ENCODE measurements at places on chromosomes 6 and 20.
A peak's percentile ranks its signal among the peaks of the same experiment; 100 is the strongest.

- no peak for DNase-seq
Observed at GRCh38 chr6:33108307-33108706, 32.5 kb downstream of the HLA-DPB1 start.

DNA sequence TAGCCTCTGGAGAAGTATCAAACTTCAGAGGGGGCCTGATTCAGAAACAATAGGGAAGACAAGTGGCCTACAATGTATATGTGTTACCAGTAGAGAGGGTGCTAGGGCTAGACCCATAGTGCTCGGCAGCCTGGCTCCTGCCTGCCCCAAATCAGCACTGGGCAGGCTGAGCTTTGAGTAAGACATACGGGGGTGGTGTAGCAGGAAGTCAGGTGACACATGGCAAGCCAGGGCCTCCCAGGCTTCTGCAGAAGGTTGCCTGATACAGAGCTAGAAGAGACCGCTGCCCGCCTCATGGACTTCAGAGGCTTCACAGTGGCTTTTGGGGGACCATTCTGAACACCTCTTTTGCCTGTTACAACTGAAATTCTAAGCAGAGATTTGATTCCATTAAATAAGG, 43.4 kb downstream of the RALY start:
- peak; percentile 11 for DNase-seq

GRCh38 chr6:147528511-147529145, 20.1 kb downstream of the SAMD5 start:
- no peak for DNase-seq

GRCh38 chr6:56899311-56899710, 55.6 kb upstream of the BEND6 start:
- DNase-seq: no peak

GRCh38 chr20:56465997-56466396, 2.4 kb upstream of the RTF2 start:
- DNase-seq: no peak

GRCh38 chr20:59195316-59195993, 31.8 kb downstream of the ZNF831 start:
- no peak for DNase-seq

DNA sequence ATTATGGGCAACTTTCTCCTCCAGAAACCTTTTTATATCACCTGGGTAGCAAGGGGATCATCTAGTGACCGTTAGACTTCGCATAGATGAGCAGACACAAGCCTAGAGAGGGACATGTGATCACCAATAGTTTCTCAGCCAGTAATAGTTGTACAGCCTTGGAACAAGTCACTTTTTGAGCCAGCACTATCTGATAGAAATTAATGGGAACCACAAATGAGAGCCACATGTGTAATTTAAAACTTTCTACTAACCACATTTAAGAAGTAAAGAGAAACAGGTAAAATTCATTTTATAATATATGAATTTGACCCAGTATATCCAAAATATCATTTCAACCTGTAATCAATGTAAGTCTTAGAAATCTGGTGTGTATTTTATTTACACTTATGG, 592 bp upstream of the CTNNBL1 start:
- DNase-seq: no peak

DNA sequence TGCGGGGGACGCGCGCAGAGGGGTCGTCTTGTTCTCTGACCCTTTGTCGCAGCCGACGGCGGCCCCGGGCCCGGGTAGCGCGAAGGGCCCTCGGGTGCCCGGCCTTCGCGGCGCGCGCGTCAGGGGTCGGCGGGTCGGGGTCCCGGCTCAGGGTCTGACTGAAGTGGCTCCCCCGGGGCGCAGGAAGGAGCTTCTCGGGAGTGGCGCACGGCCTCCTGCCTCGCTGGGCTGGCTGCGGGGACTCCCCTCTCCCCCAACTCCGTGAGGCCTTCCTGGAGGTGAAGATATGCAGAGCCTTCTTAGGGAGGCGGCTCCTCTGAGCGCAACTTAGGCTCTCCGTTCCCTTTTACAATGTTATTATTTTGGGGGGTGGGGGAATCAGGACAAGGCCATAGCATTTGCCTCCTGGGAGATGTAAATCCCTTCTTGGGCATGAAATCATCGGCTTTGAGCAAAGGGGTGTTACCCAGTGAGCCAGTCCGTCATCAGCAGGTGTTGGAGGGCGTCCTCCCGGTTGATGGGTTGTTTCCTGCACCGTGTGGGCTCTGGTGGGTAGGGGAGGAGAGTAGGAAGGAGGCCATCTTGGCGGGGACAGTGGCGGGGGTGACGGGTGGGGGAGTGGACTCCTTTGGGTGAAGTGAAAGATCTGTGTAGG, 523 bp downstream of the CDS2 start:
- peak; percentile 32 for DNase-seq

GRCh38 chr6:130034378-130035146, 16.2 kb downstream of the L3MBTL3 start:
- DNase-seq: peak; percentile 19

- no peak for DNase-seq
Observed at GRCh38 chr6:9523462-9523861, 891.4 kb downstream of the TFAP2A start.

DNA sequence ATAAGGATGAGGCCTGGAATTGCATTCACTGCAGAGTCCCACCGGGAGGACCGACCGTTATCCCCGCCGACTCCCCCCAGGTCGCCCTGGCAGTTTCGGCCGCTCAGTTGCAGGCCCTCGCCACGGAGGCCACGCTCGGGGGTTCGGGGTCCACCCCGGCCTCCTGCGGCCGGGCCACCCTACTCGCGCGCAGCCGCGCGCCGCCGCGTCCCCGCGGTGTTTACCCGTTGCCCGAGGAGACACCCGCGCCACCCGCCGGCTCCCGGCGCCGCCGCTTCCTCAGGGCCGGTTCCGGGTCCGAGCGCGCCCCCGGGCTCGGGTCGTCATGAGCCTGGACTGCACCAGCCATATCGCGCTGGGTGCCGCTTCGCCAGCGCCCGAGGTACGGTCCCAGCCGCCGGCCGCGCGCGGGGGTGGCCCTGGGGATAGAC, at the start of gene CCDC170:
Gene CCDC170 (plus strand): TSS at position 214 of the 431 bp plus-strand sequence. CDS start 112 bp downstream, at position 326.
- no peak for DNase-seq

DNA sequence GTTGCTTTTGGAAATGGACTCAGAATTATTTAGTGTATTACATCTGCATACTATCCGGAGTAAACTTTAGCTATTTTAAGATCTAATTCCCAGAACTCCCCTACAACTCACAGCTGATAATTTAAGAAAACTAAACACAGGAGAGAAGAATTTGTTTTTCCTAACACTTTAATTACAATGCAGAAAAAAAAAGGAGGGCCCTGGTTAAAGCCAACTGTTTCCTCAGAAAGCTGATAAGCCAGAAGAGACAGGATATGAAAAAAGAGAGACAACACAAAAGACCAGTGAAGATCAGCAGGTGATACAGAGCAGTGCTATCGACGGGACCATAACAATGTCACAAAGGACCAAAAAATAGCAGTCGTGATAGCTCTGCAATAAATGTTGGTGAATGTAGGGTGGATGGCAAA, 5.8 kb downstream of the IFNGR1 start:
- DNase-seq: no peak

GRCh38 chr6:163986313-163986712, 571.8 kb downstream of the QKI start:
- DNase-seq: no peak

- DNase-seq: no peak
Observed at GRCh38 chr6:56241124-56241802, 6.1 kb downstream of the COL21A1 start.

DNA sequence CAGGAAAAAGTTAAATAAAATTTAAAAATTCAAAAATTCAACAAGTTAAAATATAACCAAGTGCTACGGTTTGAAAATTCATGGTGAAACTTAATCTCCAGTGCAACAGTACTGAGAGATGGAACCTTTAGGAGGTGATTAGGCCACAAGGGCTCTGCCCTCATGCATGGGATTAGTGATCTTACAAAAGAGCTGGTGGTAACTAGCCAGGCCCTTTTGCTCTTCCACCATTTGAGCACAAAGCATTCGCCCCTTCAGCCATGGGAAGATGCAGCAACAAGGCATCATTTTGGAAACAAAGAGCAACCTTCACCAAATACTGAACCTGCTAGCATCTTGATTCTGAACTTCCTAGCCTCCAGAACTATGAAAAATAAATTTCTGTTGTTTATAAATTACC, 80.9 kb downstream of the RNGTT start:
- no peak for DNase-seq

DNA sequence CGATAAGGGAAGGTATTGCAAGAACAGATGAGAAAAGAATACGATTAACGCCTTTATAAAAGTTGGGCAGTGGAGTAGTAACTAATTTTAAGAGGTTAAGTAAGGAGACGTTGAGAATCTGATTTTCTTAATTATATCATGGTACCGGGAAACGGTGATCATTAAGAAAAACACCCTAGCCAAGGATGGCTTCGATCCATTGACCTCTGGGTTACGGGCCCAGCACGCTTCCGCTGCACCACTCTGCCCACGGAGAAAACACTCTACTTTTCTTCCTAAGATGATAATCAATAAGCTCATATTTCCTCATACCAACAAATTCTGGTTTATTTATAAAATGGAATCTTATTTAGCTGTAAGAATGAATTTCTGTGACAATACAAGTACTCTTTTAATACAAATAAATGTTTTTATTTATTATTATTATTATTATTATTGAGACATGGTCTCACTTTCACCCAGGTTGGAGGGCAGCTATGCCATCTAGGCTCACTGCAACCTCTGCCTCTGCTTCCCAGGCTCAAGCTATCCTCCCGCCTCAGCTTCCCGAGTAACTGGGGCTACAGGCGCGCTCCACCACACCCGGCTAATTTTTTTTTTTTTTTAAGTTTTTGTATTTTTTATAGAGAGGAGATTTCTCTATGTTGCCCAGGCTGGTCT, 8.3 kb downstream of the POM121L2 start:
- DNase-seq: no peak

DNA sequence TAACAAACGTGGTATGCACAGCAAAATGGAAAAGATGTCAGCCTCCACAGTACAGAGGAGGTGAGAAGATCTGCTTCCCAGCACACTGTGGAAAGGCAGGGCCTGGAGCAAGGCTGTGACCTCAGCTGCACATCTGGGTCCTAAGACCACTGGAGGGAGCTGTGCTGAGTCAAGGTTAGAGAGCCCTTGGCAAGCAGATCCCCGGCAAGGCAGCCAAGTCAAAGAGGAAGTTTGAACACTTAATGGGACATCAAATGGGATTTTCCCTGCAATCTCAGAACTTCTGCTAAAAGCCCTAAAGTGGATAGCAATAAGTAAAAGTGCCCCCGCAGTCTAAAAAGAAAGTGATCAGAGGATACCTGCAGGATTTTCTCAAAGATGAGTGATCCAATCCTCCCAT, 39.5 kb downstream of the UNC5CL start:
- no peak for DNase-seq

DNA sequence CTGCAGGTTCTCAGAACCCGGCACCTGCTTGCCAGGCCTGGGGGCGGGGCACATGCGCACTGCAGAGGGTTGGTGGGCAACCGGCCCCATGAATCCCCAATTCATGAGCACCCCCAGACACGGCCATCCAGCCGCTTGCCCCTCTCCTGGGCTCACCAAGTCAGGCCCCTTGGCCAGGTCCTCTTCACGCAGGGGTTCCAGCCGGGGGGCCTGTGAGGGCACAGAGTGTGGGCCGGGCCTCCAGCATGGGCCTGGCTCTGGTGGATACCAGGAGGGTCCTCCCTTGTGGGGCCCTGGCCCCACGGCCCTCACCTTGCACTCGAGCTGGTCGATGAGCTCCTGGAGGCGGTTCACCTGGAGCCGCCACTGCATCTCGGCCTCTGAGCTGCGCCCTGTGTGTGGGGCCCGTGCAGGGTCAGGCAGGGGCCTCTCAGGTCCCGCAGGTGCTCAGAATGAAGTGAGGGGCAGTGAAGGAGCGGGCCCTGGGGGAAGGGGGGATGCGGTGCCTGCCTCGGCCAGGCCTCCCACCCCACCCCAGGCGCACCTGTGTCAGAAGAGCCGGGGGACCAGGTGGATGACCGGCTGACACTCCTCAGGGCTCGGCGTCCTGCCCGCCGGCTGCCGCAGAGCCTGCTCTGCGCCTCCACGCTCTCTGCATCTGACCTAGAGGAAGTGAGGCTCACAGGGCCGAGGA, 2.6 kb upstream of the C20orf144 start:
- no peak for DNase-seq
